ENCODE measurements at places on chromosomes 16 and 17.

- DNase-seq: no peak
Measured at GRCh38 chr17:44722254-44722653, 13.8 kb downstream of the DBF4B start.

DNA sequence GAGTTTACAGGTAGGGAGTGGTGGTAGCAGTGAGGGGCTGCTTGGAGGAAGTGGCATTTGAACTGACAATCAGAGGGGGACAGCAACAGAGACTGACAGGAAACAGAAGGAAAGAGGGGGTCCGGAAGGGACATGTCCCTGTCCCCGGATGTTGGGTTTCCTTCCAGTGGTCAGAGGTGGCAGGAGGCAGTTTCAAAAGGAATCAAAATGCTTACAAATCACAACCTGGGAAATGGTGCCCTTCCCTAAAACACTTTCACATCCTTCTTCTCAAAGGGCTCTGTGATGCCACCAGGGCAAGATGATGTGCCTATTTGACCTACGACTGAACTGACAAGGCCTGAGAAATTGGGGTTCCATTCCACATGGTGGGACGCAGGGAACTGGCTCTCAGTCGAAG lies 19.7 kb downstream of the ADGRG1 start:
- DNase-seq: no peak

DNA sequence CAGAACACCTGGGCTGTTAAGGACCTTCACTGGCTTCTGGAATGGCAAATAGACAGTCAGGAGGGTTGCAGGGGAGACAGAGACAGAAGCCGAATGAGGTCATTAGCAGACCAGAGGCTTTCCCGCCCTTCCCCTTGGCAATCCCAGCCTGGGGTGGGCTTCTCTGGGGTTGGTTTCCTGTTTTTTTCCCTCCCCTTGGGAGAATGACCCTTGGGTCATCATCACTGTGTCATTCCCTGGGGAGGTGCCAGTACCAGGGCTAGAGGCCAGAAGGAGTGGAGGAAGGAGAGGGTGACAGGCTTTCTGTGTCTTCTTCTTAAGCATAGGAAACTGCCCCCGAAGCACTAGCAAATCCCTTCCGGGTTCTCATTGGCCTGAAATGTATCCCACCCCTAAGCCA lies 42.9 kb upstream of the IL21R start:
- DNase-seq: no peak

- DNase-seq: no peak
Measured at GRCh38 chr16:81932668-81933067, 78.6 kb downstream of the SDR42E1 start.

GRCh38 chr17:69111794-69112193 lies 29.9 kb downstream of the ABCA6 start:
- DNase-seq: no peak

- DNase-seq: peak; percentile 52
Measured at GRCh38 chr16:70767377-70768202, 33.4 kb downstream of the VAC14 start.

DNA sequence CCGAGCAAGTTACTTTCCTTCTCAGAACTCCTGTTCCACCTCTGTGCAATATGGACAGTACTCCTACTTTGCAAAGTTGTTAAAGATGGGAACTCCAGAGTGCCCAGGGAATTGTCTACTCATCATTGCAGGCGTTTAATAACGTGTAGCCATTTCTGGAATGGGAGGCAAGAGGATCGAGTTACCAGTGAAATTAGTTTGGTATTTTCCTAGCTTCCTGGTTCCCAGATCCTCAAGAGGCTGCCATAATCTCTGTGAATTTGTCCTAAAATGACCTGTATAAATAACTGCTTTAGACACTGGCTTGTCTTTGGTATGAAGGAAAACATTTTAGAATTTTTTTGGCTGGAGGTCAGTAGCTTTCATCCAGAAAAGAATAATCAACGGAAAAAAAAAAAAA lies 27.7 kb downstream of the WWOX start:
- DNase-seq: peak; percentile 60

DNA sequence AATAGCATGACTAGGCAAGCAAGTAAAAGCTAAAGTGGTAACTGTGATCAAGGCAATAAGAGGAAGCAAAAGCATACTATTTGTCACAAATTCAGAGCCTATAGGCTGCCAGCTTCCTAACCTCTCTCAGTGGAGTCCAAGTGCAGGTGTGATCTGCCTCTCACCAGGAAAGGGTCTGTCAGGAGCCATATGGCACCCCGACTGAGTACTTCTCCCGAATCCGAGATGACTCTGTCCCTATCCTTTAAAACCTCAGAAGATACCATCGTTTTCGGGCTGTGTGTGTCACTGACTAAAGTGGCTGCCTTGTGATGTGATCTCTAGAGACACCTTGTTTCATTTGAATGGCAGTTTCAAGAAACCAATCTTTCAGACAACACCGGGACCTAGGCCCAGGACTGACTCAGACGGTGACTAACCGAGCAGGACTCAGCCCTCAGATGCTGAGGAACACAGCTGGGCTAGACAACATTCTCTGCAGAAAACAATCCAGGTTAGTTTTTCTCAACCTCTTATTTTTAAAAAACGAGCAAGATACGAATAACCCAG lies 63.6 kb downstream of the SMG6 start:
- peak; percentile 91 for DNase-seq

- no peak for DNase-seq
Measured at GRCh38 chr16:9090101-9090959, 1.1 kb upstream of the HAPSTR1 start.

GRCh38 chr16:86524029-86524428 lies 13.7 kb downstream of the FOXF1 start:
- DNase-seq: no peak

GRCh38 chr17:29566473-29567303 lies at the start of gene ABHD15:
Gene ABHD15, minus strand, starts transcription at chr17:29567037. Its CDS starts 71 bp downstream, at chr17:29566966.
- peak; percentile 55 for DNase-seq

DNA sequence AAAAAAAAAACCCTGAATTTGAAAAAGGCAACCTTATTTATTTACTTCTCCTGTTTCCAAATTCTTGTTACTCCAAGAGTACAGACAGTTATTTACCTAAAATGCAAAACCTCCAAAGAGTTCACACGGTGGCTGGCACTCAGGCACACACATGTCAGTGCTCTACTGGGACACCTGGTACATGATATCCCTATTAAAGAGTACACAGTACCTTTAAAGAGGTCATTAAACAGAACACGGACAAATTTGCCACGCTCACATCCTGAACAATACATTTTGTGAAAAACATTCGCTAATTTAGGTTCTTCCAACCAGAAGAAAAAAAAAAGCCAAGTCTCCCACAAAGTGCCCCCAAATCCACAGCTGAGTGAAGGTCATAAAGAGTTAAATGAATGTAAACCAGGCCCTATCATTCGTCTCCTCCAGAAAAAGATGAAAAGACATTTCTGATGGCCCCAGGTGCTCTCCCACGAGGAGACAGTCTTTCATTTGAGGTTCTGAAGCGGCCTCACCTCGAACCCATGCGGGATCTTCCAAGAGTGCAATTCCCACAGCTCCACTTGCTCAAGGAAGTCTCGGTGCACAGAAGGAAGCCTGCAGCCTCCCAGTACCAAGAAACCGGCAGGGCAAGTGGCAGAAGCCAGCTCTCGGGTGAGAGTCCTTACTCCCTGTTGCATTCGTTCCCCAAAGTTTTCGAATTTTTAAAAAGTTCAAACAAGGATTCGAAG lies 993 bp downstream of the ERN1 start:
- DNase-seq: peak; percentile 50

DNA sequence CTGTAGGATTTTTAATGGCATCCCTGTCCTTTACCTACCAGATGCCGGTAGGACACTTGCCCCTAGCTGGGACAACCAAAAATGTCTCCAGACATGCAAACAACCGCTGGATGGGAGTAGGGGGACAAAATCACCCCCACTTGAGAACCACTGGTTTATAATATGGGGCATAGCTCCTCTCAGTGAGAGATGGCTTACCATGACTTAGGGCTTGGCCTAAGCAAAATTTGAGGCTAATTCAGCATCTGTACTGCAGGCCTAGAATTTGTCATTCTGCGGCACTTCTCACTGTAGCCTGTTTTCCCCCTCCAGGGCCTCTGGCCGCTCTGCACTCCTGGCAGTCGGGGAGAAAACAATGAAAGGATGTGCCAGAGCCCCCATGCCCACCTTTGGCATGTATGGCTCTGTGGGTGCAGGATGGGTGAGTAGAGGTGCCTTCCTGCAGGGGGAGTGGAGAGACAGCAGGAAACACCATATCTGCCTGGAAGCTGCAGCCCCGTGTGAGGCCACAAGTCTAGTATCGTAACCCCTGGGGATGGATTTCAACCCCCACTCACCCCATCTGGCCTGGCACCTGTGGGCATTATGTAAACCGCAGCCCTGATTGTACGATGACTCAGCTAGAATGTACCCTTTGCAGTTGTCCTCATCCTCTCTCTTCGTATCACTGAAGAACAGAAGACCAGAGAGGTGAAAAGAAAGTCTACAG lies 268.1 kb downstream of the SOX9 start:
- no peak for DNase-seq

DNA sequence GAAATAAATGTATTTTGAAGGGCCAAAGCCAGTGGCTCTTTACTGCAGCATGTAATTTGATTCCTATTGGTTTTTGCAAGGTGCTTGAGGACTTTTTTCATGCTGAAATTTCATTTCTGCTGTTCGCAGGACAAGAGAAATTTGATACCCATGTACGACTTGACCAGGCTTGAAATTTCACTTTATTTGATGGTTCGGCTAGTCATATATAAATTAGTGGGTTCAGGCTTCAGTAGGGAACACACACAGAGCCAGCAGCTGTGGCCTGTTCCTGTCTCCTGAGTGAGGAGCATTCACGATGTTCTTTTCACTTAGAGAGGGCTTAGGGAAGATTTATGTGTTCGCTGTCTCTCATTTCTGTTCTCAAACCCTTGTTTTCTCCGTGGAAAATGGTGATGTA lies 258.4 kb upstream of the CACNG5 start:
- DNase-seq: no peak

- no peak for DNase-seq
Measured at GRCh38 chr17:17958982-17959381, 13.2 kb downstream of the TOM1L2 start.

GRCh38 chr17:82936768-82937171 lies 96.9 kb upstream of the ZNF750 start:
- no peak for DNase-seq

DNA sequence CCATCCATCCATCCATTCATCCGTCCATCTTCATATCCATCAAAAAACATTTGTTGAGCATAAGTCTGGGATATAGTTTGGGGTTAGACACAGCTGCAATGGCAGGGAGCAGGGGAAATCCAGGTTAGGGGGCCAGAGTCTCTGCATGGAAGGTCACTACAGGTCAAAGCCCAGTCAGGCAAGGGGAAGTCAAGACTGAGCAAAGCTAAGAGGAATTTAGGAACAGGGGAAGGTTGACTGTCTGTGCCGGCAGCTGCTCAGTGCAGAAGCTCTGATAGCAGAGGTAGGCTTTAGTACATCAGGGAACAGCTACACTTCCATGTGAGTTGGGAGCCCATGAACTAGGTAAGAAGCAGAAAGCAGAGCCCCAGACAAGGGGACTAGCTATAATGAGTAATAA lies 68.1 kb downstream of the IRF8 start:
- no peak for DNase-seq

GRCh38 chr16:86806838-86807351 lies 228.5 kb downstream of the FOXL1 start:
- DNase-seq: no peak

GRCh38 chr17:34771891-34772290 lies 189.4 kb downstream of the CCT6B start:
- no peak for DNase-seq

GRCh38 chr16:15141586-15141985 lies 47.5 kb upstream of the RRN3 start:
- DNase-seq: no peak

- DNase-seq: no peak
Measured at GRCh38 chr16:4603624-4604170, 11.0 kb downstream of the UBALD1 start.

- DNase-seq: no peak
Measured at GRCh38 chr16:86337138-86337537, 173.2 kb upstream of the FOXF1 start.

- no peak for DNase-seq
Measured at GRCh38 chr17:79220713-79221291, 146.2 kb downstream of the ENGASE start.

DNA sequence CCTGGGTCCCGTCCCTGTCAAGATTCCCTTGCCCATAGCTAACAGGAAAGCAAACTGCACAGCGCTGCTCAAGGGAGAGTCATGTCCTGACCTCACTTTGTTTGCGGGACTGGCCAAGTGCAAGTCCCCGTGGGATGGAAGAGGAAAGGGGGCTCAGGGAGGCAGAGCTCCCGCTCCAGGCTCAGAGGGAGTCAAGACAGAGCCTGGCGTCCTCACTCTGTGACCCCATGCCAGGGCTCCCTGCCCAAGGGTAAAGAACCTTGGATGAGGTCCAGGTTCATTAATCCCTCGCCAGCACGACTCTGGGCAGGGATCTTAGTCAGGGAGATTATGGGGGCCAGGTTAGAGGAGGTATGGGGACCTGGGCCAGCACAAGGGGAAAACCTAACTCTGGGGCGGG lies 51.5 kb upstream of the CBX4 start:
- no peak for DNase-seq

- no peak for DNase-seq
Measured at GRCh38 chr16:6527646-6528045, 805.0 kb upstream of the RBFOX1 start.

DNA sequence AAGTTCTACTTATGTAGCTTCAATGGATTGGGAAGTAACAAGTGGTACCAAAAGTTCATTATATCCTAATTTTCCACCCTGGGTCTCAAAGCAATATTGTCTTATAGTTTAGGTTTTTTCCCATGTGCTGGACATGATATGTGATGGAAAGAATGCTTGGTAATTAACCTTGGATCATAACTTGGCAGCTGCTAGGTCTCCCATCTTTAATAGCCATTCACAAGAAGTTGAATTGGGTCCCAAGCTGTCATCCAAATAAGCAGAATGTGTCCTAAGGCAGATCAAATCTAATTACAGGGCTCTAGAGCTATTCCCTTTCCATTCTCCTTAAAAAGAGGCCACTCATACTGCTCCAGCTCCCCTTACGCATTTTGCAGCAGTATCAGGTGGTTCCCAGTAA lies 44.7 kb upstream of the KCNJ16 start:
- no peak for DNase-seq

GRCh38 chr16:61324044-61324443 lies 712.2 kb downstream of the CDH8 start:
- no peak for DNase-seq

GRCh38 chr17:66493283-66494019 lies 191.0 kb downstream of the PRKCA start:
- peak; percentile 80 for DNase-seq

- no peak for DNase-seq
Measured at GRCh38 chr17:20243524-20243923, 223.8 kb downstream of the LGALS9B start.

GRCh38 chr17:70172923-70173322 lies 3.6 kb downstream of the KCNJ2 start:
- peak; percentile 57 for DNase-seq

Data from fibroblast of the aortic adventitia (primary cell).